H54 (cell line): ENCODE measurements at places on chromosomes 4 and X.
A peak's percentile ranks its signal among the peaks of the same experiment; 100 is the strongest.

DNA sequence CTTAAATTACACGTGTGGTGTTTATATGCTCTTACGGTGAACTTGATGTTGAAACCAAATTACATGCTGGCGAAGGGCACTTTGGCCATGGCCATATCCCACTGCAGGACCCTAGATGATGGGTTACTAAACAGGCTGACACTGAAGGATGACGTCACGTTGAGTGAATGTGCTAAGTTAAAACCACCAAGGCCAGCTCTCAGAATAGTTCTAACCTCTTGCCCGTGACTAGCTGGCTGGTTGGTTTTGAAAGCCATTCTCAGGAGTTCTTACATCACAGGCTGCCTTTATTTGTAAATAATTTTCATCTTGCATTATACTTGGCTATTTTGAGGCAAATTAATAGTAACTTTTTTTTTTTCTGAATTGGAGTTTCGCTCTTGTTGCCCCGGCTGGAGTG is 41.3 kb upstream of the PHEX start:
- no peak for DNase-seq

GRCh38 chr4:145186729-145187128 is 6.3 kb upstream of the OTUD4 start:
- DNase-seq, result no peak

- DNase-seq, result no peak
These were observed 22.6 kb downstream of the HAUS3 start for GRCh38 chr4:2219233-2219760.

DNA sequence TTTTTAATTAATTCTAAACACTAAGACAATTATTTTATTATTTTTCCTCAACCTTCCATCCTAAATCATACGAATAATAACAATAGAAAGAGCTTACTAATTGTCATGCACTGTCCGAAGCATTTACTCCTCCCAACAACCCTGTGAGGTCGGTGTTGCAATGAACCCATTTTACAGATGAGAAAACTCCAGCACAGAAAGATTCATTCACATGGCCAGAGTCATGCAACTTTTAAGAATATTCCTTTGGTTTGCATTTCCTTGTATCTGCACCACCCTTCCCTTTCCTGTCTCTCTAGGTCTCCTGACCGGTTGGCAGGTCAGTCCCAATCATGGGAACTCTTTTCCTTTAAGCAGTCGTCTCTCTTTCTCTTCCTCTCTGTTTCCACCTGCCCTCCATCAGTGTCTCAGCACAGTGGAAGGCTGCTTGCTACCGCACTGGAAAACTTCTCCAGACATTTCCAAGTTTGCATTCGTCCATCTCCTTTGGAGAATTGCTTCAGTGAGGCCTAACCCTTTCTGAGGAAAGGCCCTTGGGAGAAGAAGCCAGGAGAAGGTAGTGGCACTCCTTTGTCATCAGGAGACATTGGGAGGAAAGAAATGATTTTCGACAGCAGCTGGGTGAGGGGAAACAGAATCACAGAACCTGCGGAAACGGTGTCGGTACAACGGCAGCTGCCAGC is 1.9 kb upstream of the TMSB4X start:
- DNase-seq, result no peak

GRCh38 chr4:83809581-83809980 is 273.7 kb downstream of the GPAT3 start:
- DNase-seq, result no peak

DNA sequence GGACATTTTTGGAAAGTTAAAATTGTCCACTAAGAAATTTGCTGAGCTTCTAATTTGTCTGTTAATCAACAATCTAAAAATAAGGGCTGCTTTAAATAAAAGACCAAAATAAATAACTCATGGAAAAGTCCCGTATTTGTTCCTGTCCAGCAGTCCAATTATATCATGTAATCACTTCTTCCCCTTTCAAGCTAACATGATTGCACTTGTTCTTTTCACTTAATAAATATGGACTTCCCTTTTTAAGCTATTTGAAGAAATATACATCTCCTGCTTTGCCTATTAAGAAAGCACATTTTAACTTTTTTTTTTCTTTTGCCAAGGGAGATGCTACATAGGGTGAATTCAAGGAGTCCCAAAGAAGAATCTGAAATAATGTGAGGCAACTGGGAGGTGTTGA is 55.6 kb upstream of the FRAS1 start:
- DNase-seq, result no peak

DNA sequence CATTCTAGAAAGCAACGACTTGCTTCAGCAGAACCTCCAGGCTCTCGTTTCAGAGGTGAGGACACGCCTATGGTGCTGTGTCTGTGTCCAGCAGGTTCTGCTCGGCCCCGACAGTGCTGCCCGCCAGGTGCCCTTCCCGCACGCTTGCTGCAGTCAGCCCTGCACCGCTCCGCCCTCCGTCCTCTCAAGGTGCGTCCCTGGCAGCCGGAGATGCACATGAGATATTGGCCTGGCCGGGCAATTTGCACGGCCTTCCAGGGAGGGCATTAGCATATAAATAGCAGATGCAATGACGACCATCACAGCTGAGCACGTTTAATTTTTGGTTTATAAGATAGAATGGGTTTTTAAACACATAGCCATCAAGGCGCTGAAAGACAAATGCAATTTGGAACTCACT is 14.4 kb downstream of the UVSSA start:
- DNase-seq, result no peak

- no peak for DNase-seq
These were observed 17.8 kb upstream of the CHIC2 start for GRCh38 chr4:54082168-54082567.

DNA sequence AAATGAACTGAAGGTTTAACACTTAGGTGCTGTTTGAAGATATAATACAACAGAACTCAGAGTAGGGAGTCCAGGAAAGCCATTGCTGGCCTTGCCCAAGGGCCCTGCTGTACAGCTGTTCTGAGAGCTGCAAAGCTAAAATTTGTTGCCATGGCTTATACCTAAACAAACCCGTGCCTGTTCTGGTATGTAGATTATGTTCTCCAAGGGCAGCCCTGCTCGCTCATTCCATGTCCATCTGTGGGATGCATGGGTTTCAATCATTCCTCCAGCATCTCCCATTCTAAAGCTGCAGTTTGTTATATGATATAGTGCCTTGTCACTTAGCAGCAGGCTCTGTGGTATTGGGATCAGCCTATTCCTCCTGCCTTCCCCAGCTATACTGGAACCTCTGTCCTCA is 80.8 kb upstream of the BMPR1B start:
- no peak for DNase-seq

- DNase-seq, result no peak
These were observed 400.9 kb upstream of the FGF13 start for GRCh38 chrX:139112432-139112831.

DNA sequence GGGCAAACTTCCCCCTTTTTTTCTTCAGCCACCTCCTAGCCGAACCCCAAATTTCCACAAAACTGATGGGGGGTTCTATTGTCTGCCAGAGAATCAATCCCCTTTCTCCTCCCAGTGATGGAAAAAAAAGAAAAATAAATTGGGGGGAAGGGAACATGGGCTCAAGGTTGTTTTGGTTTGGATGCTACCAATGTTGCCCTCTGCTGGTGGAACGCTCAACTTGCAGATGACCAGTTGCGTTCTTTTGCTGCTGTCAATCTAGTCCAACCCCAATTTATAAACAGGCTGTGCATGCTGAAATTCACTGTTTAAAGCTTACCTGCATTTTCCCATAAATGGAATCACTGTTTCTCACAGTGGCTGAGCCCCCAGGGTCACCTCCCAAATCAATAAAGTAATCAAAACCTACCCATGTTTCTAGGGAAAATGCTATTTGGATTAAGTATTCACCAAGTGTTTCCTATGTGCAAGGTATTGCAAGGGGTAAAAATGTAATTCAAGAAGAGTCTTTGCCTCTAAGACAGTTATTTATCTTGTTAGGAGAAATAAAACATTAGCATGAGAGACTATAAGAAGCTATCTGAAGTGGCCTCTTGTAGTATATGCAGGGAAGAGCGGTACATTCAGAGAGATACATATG is 116.7 kb upstream of the TMEM164 start:
- peak; percentile 27 for DNase-seq

DNA sequence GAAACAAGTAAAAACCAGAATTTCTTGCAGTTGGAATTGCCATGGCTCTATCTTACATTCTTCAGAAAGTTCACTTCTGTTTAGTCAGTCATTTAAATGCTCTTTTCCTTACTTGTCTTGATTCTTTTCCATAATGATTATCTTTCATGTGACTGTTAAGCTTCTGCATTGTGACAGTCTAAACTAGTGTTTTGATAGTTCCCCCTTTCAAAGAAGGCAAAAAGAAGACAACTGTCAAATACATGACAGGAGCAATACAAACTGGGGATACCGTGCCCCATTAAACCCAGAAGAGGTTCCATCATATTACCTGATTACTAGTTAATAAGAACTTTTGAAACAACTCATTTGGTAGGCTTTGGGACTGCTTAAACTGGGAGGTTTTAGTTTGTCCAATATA is 476.2 kb downstream of the PCDH19 start:
- DNase-seq, result no peak

DNA sequence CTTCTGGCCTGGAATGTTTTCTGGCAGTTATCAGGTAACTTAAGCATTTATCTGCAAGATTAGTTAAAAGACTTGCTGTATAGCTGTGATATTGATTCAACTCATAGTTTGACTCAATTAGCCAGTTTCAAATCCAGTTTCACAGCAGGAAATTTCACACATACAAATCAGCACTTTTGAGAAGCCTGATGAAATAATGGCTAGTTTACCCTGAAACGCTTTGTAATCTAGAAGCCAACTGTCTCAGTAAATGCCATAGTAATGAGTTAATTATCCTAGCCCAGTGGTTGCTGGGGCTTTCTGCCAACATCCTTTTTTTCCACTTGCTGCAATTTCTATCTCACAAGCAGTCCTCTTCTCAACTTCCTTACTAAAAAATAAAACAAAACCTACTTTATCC is 53.1 kb downstream of the ARHGEF38 start:
- DNase-seq, result no peak

DNA sequence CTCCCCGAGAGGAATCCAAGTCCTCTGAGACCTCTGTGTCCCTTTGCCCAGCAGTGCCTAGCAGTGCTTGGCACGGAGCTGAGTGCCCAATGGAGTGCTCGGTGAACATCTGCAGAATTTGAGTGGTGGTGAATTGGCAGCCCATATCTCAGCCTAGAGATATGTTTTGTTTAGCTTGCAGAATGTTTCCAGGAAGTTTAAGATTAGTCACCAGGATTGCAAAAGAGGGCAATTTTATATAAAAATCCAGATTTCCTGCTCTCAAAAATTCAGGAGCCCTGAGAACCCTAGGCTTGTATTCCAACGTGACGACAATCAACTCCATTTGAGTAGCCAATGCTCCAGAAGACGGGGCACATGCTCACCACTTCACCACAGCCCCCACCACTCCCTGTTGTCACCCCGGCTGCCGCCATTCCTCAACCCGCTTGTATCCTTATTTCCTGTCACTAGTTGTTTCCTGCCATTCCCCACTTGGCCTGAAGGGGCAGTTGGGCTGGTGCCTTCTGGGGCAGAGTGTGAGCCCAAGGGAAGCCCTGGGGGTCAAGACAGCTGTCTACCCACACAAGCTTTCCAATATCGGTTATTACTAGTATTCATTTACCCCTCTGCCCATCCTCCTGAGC is 116.9 kb downstream of the EFNB1 start:
- DNase-seq, result peak; percentile 28

DNA sequence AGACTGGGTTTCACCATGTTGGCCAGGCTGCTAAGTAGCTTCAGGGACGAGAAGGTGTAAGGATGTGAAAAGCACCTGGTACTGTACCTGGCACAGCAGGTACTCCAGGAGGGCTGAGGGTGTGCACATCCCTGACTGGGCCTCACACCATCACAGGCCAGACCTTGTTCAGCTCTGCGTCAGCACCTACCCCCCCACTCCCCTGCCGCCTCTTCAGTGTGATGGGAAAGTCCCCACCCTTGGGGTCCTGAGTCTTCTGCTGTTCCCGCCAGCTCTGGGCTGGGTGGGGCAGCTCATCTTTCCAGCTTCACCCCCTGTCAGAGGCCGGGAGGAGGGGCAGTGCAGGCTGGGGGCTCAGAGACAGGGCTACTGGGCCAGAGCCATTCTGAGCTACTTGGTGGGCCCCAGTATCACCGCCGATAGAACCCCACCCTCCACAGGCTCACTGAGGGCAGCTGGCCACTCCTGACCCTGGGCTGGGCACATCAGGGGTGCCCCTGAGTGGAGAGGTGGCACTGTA is 6.7 kb upstream of the SH3BP2 start:
- DNase-seq, result no peak

GRCh38 chr4:163335384-163335783 is 3.0 kb upstream of the NPY1R start:
- no peak for DNase-seq

GRCh38 chr4:114076899-114077570 is 97.6 kb upstream of the ARSJ start:
- DNase-seq, result no peak

DNA sequence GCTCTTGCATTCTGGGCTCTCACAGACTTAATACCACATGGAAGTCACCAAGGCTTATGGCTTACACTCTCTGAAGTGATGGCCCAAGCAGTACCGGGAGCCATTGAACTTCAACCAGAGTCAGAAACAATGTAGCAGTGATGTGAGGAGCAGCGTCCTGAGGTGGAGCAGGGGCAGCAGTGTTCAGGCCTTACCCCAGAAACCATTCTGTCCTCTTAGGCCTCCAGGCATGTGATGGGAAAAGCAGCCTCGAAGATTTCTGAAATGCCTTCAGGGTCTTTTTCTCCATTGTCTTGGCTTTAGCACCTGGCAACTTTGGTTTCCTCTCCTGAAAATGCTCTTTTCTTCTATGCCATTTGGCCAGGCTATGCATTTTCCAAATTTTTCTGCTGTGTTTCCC is 22.8 kb upstream of the PIN4 start:
- DNase-seq, result no peak

DNA sequence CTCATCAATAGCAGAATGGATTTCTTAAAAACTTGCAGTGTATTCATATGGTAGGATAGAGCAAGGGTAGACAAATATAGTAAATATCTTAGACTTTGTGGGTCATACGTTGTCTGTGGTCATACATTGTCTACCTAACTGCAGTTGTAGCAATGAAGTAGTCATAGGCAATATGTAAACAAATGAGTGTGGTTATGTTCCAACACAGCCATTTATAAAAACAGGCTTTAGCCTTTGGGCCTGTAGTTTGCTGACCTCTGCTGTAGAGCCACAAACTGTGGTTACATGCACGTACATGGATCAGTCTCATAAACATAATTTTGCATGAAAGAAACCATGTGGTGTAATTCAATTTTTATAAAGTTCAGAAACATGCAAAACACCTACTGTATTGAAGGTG is 98.9 kb downstream of the LARP1B start:
- peak; percentile 4 for DNase-seq

GRCh38 chr4:149751174-149751573 is 64.5 kb downstream of the IQCM start:
- DNase-seq, result no peak

GRCh38 chr4:16289897-16290554 is 63.8 kb upstream of the TAPT1 start:
- peak; percentile 7 for DNase-seq

- no peak for DNase-seq
These were observed 192.0 kb downstream of the PPP3CA start for GRCh38 chr4:101155368-101155767.

GRCh38 chr4:40523581-40523980 is 106.1 kb downstream of the RBM47 start:
- no peak for DNase-seq

- no peak for DNase-seq
These were observed 186.4 kb downstream of the PPP4R3C start for GRCh38 chrX:27276751-27277150.
